ENCODE measurements at places on chromosomes 6 and 20. TPM values are rescaled to one million over a fixed set of nuclear protein-coding genes. Genes with fewer than 3 reads are reported as not detected.

ELOVL5 gene
- total RNA-seq: 116 TPM

- no peak overlapping the region for H3K27ac ChIP-seq
- no peak for DNase-seq
- no peaks in the 10 kb centered on the region for H3K27me3 ChIP-seq
- peaks cover 32% of the 10 kb centered on the region for H3K4me1 ChIP-seq
- H3K36me3 ChIP-seq: peaks cover 52% of the 10 kb centered on the region
Measured at GRCh38 chr20:17658648-17658993, 23.4 kb downstream of the RRBP1 start.

- H3K27me3 ChIP-seq: no peaks in the 10 kb centered on the region
- DNase-seq: no peak
- no peaks in the 10 kb centered on the region for H3K36me3 ChIP-seq
- no peak overlapping the region for H3K27ac ChIP-seq
Measured at GRCh38 chr6:22906091-22906549, 336.8 kb downstream of the HDGFL1 start.

HSPA1A gene
- 75.6 TPM for total RNA-seq

DNA sequence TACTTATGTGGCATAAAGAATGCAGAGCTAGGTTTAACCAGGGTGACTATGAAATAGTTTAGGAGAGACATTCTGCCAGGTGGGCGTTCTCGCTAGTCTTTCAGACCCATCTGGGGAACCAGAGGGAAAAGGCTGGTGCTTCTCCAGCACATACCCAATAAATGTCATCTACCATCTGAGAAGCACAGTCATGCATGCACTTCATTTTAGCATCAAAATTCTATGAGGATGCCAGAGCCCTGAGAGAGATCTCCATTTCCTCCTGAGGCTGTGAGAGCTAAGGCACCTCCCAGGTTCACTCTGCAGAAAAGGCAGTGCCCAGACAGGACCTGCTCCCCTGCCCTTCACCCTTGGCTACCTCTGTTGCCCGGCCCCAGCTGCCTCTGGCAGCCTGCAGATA, 231.7 kb upstream of the PRND start:
- no peak overlapping the region for H3K4me3 ChIP-seq
- no peak overlapping the region for H3K27ac ChIP-seq
- peaks cover 15% of the 10 kb centered on the region for H3K27me3 ChIP-seq
- H3K4me1 ChIP-seq: no peaks in the 10 kb centered on the region
- H3K36me3 ChIP-seq: no peaks in the 10 kb centered on the region

GRCh38 chr6:22279427-22279826, 17.4 kb downstream of the PRL start:
- no peaks in the 10 kb centered on the region for H3K4me1 ChIP-seq
- no peak overlapping the region for H3K27ac ChIP-seq
- no peak overlapping the region for H3K4me3 ChIP-seq
- H3K36me3 ChIP-seq: no peaks in the 10 kb centered on the region
- no peaks in the 10 kb centered on the region for H3K27me3 ChIP-seq

CST7 gene
- total RNA-seq: 47.5 TPM

DNA sequence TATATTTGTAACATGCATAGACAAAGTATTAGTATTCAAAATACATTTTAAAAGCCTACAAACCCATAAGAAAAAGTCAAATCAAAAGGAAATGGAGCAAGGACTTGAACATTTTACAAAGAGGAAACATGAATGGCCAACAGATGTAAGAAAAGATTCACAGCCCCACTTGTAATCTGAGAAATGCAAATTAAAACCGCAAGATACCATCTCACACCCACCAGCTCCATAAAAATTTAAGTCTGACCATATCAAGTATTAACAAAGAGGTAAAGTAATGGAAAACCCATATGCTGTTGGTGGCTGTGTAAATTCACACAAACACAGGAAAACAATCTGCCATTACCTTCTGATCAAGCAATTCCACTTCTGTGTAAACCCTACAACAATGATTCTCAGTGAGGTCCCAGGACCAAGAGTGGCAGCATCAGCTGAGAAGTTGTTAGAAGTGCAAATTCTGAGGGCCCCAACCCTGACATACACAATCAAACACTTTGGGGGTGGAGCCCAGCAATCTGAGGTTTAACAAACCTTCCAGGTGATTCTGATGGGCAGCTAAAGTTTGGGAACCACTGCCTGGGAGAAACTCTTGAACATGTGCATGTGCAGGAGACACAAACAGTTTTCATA, 30.9 kb downstream of the BCL2L1 start:
- H3K4me3 ChIP-seq: no peak overlapping the region
- H3K27ac ChIP-seq: peak overlapping the region; percentile 62
- no peaks in the 10 kb centered on the region for H3K27me3 ChIP-seq

DNA sequence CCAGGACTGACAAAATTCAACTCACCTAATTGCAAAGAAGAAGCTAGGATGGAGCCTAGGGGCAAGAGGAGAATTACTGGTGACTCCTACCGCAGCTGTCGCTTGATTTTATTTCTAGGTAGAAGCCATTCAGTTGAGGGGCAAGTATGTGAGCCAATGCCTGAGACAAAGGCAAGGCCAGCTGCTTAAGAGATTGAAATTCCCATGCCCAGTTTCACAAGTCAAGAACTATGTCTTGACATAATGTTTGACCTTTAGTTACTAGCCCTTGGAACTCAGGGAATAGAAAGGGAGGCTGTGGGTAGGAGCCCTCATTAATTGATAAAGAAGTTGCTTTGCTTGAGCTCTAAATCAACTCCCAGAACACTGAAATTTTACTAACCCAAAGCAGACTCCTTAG, 54.0 kb downstream of the GPR63 start:
- no peak overlapping the region for H3K27ac ChIP-seq
- DNase-seq: no peak
- peaks cover 4% of the 10 kb centered on the region for H3K27me3 ChIP-seq
- H3K36me3 ChIP-seq: no peaks in the 10 kb centered on the region
- H3K4me1 ChIP-seq: peaks cover 7% of the 10 kb centered on the region

GRCh38 chr6:44717431-44717830, 329.9 kb downstream of the CDC5L start:
- H3K4me3 ChIP-seq: no peak overlapping the region
- H3K4me1 ChIP-seq: no peaks in the 10 kb centered on the region
- H3K27ac ChIP-seq: no peak overlapping the region
- H3K36me3 ChIP-seq: no peaks in the 10 kb centered on the region
- peaks cover 2% of the 10 kb centered on the region for H3K27me3 ChIP-seq
- DNase-seq: no peak

GRCh38 chr6:41622206-41622988, 15.9 kb upstream of the MDFI start:
- no peak for DNase-seq
- H3K4me3 ChIP-seq: no peak overlapping the region
- H3K4me1 ChIP-seq: peaks cover 10% of the 10 kb centered on the region
- H3K27me3 ChIP-seq: peaks cover 31% of the 10 kb centered on the region
- H3K27ac ChIP-seq: no peak overlapping the region

RBM24 gene
- total RNA-seq: not detected

TSHZ2 gene
- not detected for total RNA-seq

LHFPL5 gene
- total RNA-seq: not detected

DNA sequence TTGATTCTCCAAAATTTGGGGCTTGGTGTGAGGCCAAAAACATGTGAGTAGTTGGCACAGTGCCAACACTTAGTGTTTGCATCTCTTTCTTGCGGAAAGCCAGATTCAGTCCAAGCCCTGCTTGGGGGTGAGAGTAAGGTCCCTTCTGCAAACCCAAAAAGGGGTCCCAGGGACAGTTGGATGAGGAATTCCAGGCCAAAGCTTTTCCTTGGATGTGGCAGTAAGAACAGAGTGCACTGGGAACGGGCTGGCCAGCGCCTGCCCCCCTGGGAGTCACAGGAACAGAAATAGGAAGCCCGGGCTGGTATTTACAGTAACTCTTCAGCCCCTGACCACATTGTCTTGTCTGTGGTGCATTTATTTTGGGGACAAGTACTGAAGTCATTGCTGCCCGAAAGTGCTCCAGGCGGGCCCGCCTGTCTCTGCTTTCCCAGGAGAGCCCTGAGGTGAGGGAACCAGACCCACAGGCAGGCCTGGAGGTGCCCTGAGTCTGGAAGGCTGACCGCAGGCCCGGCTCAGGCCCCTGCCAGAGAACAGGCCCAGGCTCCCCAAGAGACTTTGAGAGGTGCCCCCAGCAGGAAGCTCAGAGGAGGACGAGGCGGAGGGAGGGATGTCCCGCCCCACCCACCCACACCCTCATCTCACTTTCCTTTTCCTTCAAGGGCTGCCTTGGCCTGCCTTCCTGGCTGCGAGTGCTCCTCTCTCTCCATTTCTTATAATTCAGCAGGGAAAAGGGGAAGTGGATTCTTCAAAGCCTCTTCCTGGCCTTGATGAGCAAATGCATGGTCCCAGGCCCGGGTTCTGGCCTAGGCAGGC, 218.4 kb downstream of the MAFB start:
- no peak overlapping the region for H3K4me3 ChIP-seq
- H3K27ac ChIP-seq: no peak overlapping the region
- H3K4me1 ChIP-seq: no peaks in the 10 kb centered on the region
- H3K27me3 ChIP-seq: no peaks in the 10 kb centered on the region

SLC17A1 gene
- not detected for total RNA-seq

AFDN gene
- total RNA-seq: 20.9 TPM

DNA sequence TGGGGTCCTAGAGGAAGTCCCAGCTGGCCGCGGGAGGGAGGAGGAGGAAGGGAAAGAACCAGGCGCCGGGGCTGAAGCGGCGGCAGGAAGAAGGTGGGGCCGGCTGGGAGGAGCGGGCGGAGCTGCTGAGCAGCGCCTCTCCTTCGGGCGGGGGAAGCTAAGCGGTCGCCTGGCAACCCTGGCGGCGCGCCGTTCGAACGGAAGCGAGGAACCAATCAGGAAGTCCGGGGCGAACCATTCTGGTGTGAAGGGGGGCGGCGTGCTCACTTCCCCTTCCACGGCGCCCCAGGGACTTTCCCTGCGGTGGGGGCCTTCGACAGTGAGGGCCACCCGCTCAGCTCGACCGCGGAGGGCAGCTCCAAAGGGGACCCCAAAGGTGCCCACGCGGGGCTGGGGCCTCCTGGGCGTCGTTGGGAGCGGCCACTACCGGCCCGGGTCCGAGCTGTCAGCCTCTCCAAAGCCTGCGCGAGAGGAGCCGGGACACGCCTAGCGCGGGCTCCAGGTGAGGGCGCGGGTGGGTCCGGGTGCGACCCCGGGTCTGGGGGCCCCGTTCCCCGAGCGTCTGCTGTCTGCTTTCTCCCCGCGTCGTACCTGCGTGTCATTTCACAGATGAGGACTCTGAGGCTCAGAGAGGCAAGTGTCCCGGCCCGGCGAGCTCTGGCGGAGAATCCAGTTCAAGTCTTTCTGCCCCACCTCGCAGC, at the start of gene FAM110A:
TSS of gene FAM110A (plus strand) at position 266 of the 701 bp plus-strand sequence. CDS start 11,090 bp downstream, outside the sequence.
- peaks cover 15% of the 10 kb centered on the region for H3K36me3 ChIP-seq
- H3K4me3 ChIP-seq: peak within 1 kb of the TSS; percentile 94
- H3K27me3 ChIP-seq: no peaks in the 10 kb centered on the region
- peaks cover 40% of the 10 kb centered on the region for H3K4me1 ChIP-seq
- peak within 1 kb of the TSS; percentile 87 for H3K27ac ChIP-seq

EFCAB8 gene
- 1.0 TPM for total RNA-seq

DNA sequence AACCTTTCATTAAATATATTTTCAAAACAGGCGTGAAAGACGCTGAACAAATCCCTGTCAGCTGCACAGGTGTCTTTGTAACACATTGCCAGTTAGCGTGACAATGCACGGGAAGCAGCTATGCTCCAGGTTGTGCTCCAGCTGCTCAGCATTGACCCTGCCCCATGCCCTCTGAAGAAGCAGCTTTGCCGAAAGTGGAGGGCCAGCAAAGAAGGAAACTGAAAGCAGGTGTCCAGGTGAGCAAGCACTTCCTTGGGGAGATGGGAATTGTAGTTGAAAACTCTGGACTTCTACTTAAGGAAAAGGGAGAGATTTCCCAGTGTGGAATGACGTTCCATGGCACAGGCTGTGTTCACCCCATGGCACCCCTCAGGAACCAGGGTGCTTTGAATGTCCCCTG, 125.7 kb downstream of the TTLL2 start:
- H3K27me3 ChIP-seq: no peaks in the 10 kb centered on the region
- no peaks in the 10 kb centered on the region for H3K36me3 ChIP-seq
- no peak overlapping the region for H3K27ac ChIP-seq
- H3K4me3 ChIP-seq: no peak overlapping the region
- H3K4me1 ChIP-seq: no peaks in the 10 kb centered on the region
- DNase-seq: no peak

DZANK1 gene
- 1.4 TPM for total RNA-seq

GRCh38 chr6:106281661-106282060, 43.9 kb downstream of the ATG5 start:
- no peaks in the 10 kb centered on the region for H3K27me3 ChIP-seq
- H3K36me3 ChIP-seq: peaks cover 38% of the 10 kb centered on the region
- no peak overlapping the region for H3K27ac ChIP-seq
- H3K4me3 ChIP-seq: no peak overlapping the region

DNA sequence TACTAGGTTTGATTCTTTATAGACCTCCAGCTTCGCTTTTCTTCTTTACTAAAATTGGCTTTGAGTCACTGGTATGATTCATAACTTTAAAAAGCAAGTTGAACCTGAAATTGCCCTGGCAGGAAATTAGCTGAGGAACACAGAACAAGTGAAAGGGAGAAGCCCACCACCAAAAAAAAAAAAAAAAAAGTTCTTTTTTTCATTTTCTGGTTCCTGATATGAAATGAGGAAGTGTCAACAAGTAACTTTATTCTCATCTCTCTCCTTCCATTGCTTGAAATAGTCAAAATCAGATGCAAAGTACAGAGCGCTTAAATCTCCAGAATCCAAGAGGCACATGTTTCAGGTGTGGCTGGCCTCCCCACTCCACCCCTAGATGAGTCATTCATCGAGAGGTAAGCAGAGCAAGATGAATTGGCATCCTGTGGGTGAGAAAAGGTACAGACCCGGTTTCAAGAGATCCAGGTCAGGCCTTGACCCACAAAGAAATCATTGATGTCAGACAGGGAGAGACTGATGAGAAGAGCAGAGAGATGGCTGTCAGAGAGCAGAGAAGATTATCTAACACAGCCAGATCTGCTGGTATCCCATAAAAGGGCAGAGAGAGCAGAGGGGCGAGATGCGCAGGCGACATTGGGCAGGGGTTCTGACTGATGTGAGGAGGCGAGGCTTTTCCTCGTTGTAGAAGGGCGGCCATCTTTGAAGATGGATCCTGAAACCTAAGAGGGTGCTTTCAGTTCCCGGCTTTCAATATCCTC, 54.8 kb upstream of the MBOAT1 start:
- no peak for DNase-seq
- H3K27me3 ChIP-seq: peaks cover 24% of the 10 kb centered on the region
- H3K36me3 ChIP-seq: no peaks in the 10 kb centered on the region

DNA sequence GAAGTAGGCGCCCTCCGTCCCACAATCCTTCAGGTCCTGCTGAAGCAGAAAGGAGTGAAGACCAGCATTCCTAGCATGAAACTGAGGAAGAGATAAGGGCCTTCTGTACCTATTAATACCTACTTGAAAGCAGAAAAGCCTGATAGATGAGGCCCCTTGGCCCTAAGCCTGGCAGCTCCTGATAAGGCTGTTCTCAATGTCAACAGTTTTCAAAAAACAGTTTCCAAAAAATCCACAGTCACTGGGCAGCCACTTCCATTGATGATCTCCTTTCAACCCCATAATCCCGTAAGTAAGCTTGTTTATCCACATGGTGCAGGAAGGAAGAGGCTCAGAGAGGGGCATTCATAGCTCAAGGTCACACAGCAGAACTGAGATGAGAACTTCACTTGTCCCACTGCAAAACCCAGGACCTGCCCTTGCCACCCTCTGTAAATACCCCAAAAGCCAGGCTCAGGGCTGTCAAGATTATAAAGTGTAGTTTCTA, 2.8 kb upstream of the E2F1 start:
- no peak overlapping the region for H3K4me3 ChIP-seq
- no peak for DNase-seq
- peaks cover 71% of the 10 kb centered on the region for H3K4me1 ChIP-seq
- no peaks in the 10 kb centered on the region for H3K27me3 ChIP-seq
- peaks cover 13% of the 10 kb centered on the region for H3K36me3 ChIP-seq

Measured in activated CD8-positive, alpha-beta T cell treated with anti-CD3 and anti-CD28 coated beads, Interleukin-2, amount 10 ng/mL, durations not matched to agents 7 days and 5 days (primary cell).